ENCODE measurements at places on chromosomes 2 and 18. TPM values are rescaled to one million over a fixed set of nuclear protein-coding genes. Genes with fewer than 3 reads are reported as not detected.

DNA sequence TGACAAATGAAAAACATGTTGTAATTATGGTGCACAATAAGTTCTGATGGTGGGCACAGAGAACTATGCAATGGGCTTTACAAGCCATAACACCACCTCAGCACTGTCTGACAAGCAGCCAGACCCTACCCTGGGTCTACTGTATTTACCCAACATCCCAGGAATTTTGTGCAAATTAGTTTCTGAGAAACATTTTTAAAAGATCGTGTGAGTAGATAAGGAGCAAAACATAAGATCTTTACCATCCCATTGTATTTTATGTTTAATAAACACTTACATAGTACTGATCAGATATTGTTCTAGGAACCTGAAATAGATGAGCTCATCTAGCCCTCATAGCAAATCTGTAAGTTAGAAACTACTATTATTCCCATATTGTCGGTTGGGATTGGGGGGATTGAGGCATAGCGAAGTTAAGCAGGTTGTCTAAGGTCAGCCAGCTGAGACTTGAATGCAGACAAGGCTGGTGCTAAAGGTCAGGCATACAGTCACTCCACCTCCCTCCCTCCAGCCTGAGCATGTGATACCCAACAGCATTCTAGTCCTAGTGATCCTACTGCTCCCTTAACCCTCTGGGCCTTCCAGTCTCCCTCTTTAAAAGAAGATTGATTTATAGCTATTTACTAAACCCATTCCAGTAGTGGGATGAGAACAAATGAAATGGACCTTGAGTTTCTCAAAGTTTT is 67.4 kb upstream of the STAM2 start:
- no peaks in the 10 kb centered on the region for H3K4me1 ChIP-seq
- DNase-seq: no peak
- H3K36me3 ChIP-seq: no peaks in the 10 kb centered on the region
- H3K4me3 ChIP-seq: no peak overlapping the region

GRCh38 chr2:136306836-136307235 is 188.9 kb upstream of the CXCR4 start:
- H3K4me3 ChIP-seq: no peak overlapping the region
- H3K4me1 ChIP-seq: peaks cover 35% of the 10 kb centered on the region
- H3K36me3 ChIP-seq: no peaks in the 10 kb centered on the region
- no peak for DNase-seq
- no peaks in the 10 kb centered on the region for H3K27me3 ChIP-seq

DNA sequence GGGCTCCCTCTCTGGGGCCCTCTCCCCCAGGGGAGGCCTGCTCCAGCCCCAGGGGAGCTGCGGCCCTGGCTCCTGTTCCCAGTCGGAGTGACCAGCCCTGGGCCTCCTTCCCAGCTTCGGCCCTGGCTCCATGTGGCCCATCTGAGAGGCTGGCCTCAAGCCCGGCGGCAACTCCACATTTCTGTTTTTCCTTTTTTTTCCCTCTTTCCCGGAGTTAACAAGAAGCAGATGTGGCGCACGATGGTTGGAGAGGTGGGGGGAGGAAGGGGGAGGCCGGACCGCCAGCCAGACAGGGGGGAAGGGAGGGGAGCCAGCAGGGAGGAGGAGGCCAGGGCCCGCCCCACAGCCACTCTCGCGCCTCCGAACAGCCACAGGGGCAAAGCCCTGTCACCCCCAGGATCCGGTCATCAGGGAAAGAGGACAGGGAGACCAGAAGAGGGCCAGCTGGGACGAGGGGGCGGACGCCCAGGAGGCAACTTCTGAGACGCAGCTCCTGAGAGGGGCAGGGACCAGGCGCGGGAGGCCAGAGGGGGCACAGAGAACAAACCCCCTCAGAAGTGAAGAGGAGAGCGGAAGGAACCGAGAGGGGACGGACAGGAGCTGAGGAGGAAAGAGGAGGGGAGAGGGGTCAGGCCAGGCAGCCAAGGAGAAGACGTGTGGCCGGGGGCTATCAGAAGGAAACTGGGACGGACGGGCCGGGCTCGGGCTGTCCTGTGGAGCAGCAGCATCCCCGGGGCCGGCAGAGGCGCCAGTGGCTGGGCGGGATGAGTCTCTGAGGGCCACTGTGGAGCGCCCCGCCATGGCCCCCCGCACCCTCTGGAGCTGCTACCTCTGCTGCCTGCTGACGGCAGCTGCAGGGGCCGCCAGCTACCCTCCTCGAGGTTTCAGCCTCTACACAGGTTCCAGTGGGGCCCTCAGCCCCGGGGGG is at the start of gene EMILIN1:
TSS of gene EMILIN1 (plus strand) at position 349 of the 928 bp plus-strand sequence. CDS start at position 800, 451 bp downstream.
- H3K4me1 ChIP-seq: peaks cover 38% of the 10 kb centered on the region
- no peaks in the 10 kb centered on the region for H3K27me3 ChIP-seq
- no peak for DNase-seq

Gene POLR1B
- total RNA-seq: 71.2 TPM

Gene SLC30A3
- total RNA-seq: 0.14 TPM

DNA sequence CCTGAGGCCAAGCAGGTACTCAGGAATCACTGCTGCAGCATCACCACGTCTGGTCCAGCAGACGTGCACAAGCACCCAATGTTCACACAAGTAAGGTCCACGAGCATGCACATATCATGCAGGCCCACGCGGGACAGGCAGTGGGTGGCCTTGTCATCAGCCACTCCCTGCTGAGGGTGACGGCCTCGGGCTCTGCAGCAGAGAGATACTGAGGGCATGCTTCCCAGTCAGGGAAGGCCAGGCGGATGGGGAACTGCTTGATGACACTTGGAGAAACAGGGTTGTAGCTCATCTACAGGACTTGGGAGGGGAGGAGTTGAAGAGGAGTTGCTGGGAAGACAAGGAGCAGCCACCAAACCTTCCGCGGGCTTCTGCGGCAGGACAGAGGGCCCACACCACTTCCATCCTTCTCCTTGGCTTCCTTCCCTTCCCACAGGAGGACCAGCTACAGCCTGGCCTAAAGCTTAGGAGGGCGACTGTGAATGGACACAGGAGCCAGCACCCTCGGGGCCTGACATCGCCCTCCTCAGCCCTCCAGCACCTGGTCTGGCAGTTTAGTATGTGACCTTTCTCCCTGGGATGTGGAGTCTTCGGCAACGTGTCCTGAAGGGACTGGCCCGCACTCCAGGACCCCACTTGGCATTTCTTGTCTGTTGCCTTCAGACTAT is 15.2 kb downstream of the MFSD2B start:
- peaks cover 26% of the 10 kb centered on the region for H3K36me3 ChIP-seq
- H3K4me1 ChIP-seq: peaks cover 6% of the 10 kb centered on the region
- no peak for DNase-seq
- no peak overlapping the region for H3K4me3 ChIP-seq
- H3K27me3 ChIP-seq: no peaks in the 10 kb centered on the region

GRCh38 chr2:68662466-68662865 is 19.1 kb downstream of the PROKR1 start:
- H3K27ac ChIP-seq: no peak overlapping the region
- peaks cover 7% of the 10 kb centered on the region for H3K36me3 ChIP-seq
- peaks cover 46% of the 10 kb centered on the region for H3K4me1 ChIP-seq
- H3K4me3 ChIP-seq: no peak overlapping the region
- peaks cover 29% of the 10 kb centered on the region for H3K27me3 ChIP-seq

GRCh38 chr18:10522574-10522973 is 3.3 kb upstream of the NAPG start:
- H3K27me3 ChIP-seq: peaks cover 16% of the 10 kb centered on the region
- no peak for DNase-seq
- no peak overlapping the region for H3K27ac ChIP-seq

GRCh38 chr2:46971929-46972328 is 56.3 kb upstream of the MCFD2 start:
- no peak for DNase-seq
- no peak overlapping the region for H3K4me3 ChIP-seq
- H3K4me1 ChIP-seq: peaks cover 10% of the 10 kb centered on the region
- H3K27me3 ChIP-seq: no peaks in the 10 kb centered on the region
- peaks cover 11% of the 10 kb centered on the region for H3K36me3 ChIP-seq

DNA sequence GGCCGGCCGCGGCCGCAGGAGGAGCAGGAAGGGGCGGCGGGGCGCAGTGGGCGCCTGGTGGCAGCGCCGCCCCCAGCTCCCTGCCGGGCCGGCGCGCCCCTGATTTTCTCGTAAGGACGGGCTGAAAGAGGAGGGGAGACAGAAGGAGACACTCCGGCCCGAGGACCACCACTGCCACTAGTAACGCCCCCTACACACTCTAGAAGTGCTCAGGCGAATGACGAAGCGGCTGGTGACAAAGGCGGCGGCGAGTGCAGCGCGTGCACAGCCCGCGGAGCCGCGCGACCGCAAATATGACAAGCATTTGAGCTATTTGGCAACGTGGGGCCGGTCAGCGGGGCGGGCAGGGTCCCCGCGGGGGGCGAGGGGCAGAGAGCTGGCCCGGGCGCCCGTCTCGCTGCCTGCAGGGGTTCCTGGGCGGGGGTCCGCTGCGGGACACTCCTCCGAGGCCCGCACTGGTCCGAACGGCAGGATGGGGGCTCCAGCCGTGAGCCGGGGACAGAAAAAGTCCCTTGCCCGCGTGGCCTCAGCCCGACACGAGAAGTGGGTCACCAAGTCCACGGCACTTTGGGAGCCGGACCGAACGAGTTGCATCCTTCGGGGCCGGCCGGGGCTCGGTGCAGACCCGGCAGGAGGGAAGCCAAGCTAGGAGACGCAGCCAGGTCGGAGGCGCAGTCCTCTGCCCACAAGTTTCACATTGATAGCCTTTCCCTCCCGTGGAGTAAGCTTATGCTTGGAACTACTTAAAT is 524 bp upstream of the SERTAD2 start:
- H3K27ac ChIP-seq: peak overlapping the region; percentile 87
- peak overlapping the region; percentile 78 for H3K4me3 ChIP-seq
- H3K36me3 ChIP-seq: peaks cover 7% of the 10 kb centered on the region
- peaks cover 75% of the 10 kb centered on the region for H3K4me1 ChIP-seq
- H3K27me3 ChIP-seq: no peaks in the 10 kb centered on the region

Gene RIT2
- total RNA-seq: not detected

- H3K27ac ChIP-seq: no peak overlapping the region
- H3K4me3 ChIP-seq: no peak overlapping the region
- H3K36me3 ChIP-seq: peaks cover 25% of the 10 kb centered on the region
- no peaks in the 10 kb centered on the region for H3K4me1 ChIP-seq
These were observed 40.5 kb upstream of the EMILIN2 start for GRCh38 chr18:2805970-2806943.

- H3K36me3 ChIP-seq: no peaks in the 10 kb centered on the region
- peaks cover 36% of the 10 kb centered on the region for H3K27me3 ChIP-seq
- peak; percentile 60 for DNase-seq
- no peaks in the 10 kb centered on the region for H3K4me1 ChIP-seq
- no peak overlapping the region for H3K4me3 ChIP-seq
These were observed 27.6 kb downstream of the CELF4 start for GRCh38 chr18:37537868-37538525.

DNA sequence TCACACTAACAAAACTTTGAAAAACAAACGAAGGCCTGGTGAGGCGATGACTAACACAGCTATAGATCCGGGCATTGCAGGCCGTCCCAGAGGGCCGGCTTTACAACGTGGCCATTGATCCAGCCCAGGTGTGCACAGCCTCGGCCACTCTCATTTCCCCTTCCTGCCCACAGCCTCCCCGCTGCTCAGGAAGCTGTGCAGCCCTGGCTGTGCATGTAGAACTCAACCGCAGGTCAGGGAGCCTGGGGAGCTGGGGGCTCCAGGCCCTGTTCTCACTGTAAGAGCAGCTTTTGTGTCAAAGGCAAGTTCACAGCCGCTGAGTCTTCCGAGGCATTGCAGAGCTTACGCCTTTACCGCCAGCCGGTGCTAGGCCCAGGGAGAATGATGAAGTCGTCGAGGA is 87.2 kb downstream of the LONRF2 start:
- H3K4me1 ChIP-seq: peaks cover 16% of the 10 kb centered on the region
- H3K4me3 ChIP-seq: no peak overlapping the region
- H3K27ac ChIP-seq: peak overlapping the region; percentile 9
- H3K27me3 ChIP-seq: no peaks in the 10 kb centered on the region

DNA sequence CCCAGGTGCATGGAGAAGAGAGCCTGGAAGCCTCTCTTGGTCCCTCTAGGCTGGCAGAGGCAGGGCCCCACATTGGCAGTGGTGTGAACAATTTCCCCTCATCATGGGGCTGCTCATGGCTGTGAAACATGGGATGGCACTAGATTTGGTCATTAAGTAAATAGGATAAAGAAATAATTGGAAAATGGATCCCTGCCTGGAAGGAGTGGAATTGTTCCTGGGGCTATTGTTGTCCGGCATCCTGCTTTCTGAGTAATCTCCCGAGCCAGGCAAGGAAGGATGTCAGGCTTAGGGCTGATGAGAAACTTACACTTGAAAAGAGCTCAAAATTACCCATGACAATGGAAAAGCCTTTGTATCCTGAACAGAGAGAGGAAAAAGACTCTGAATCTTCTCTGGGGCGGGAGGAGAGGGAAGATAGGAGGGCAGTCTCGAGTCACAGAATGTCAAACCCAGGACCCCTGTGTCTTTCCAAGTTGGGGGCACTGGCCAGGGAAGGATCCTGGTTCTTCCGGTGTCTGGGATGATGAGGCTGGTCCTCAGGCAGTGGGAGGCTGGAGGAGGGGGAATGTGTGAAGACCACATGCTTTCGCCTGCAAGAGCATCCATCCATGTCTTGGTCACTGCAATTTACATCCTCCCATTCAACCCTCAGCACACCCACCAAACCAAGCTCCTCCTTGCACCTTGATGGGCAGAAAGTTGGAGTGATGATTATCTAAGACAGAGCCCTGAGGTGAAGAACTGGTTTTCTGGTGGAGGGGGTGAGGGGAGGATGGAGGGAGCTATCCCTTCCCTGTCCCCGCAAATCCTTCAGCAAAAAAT is 27.1 kb upstream of the STEAP3 start:
- H3K27me3 ChIP-seq: peaks cover 50% of the 10 kb centered on the region
- no peak overlapping the region for H3K4me3 ChIP-seq
- H3K27ac ChIP-seq: no peak overlapping the region
- no peak for DNase-seq
- H3K36me3 ChIP-seq: no peaks in the 10 kb centered on the region

Measured in activated naive CD8-positive, alpha-beta T cell treated with anti-CD3 and anti-CD28 coated beads for 36 hours (primary cell).